Karpas-422 (cell line): ENCODE measurements at places on chromosomes 2 and 18. TPM values are rescaled to one million over a fixed set of nuclear protein-coding genes. Genes with fewer than 3 reads are reported as not detected.

The DQX1 gene
- 1.4 and 22.6 TPM in 2 replicates for total RNA-seq

The ATP8B1 gene
- not detected in 2 replicates for total RNA-seq

The ZRANB3 gene
- 6.2 and 12.6 TPM in 2 replicates for total RNA-seq

The EMILIN1 gene
- 0.47 TPM in 1 of 2 replicates, not detected in the other for total RNA-seq

The ARHGEF33 gene
- total RNA-seq = 0.18 TPM in 1 of 2 replicates, not detected in the other

The C2orf74 gene
- total RNA-seq = 7.6 and 21.4 TPM in 2 replicates

The MYOM1 gene
- total RNA-seq = 0.04 TPM in 1 of 2 replicates, not detected in the other

The G6PC2 gene
- not detected in 2 replicates for total RNA-seq

The PLCD4 gene
- 0.43 TPM in 1 of 2 replicates, not detected in the other for total RNA-seq
